ENCODE measurements at places on chromosomes 6 and 20.

- no peak for DNase-seq
Observed at GRCh38 chr20:44702776-44703175, 12.4 kb upstream of the CCN5 start.

DNA sequence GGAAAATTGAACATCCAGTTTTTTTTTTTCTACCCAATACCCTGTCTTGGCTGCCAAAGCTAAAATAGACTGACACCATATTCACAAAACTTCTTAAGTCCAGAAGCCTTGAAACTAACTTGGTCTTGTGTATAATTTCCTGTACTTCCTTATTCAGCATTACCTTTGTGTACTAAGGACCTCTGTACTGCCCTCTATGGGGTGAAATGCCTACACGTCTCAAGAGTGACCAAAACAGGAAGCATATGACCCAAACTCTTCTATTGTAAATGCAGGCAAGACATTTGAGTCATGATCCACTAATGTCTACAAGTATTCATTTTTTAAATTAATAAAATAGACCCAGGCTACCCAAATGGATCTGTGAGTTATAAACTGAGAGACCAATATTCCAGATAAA is 50.4 kb downstream of the HMGCLL1 start:
- DNase-seq = no peak

DNA sequence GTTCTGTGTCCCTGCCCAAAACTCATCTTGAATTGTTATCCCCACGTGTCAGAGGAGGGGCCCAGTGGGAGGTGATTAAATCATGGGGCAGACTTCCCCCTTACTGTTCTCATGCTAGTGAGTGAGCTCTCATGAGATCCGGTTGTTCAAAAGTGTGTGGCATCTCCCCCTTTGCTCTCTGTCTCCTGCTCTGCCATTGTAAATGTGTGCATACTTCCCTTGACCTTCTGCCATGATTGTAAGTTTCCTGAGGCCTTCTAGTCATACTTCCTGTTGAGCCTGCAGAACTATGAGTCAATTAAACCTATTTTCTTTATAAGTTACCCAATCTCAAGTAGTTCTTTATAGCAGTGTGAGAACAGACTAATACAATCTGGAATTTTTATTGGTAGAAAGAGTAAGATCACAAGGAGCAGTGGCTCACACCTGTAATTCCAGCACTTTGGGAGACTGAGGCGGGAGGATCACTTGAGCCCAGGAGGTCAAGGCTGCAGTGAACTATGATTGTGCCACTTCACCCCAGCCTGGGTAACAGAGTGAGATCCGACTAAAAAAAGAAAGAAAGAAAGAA is 47.1 kb upstream of the SLC22A16 start:
- no peak for DNase-seq

DNA sequence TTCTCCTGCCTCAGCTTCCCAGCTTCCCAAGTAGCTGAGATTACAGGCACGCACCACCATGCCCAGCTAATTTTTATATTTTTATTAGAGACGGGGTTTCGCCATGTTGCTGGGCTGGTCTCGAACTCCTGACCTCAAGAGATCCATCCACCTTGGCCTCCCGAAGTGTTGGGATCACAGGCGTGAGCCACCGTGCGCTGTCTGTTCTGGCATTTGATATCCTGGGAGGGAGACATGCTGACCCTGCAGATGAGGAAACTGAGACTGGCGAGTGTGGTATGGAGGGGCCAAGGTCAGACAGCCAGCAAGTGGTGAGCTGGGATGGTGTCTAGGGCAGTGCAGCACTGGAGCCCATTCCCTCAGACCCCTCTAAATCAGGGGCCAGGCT is 44.6 kb downstream of the SRC start:
- no peak for DNase-seq

GRCh38 chr6:4021133-4021853 is 57.6 kb downstream of the FAM217A start:
- DNase-seq = peak; percentile 93

All from right kidney (tissue), 9 donors.